ENCODE measurements at places on chromosomes 7 and 10.
A peak's percentile ranks its signal among the peaks of the same experiment; 100 is the strongest.

DNA sequence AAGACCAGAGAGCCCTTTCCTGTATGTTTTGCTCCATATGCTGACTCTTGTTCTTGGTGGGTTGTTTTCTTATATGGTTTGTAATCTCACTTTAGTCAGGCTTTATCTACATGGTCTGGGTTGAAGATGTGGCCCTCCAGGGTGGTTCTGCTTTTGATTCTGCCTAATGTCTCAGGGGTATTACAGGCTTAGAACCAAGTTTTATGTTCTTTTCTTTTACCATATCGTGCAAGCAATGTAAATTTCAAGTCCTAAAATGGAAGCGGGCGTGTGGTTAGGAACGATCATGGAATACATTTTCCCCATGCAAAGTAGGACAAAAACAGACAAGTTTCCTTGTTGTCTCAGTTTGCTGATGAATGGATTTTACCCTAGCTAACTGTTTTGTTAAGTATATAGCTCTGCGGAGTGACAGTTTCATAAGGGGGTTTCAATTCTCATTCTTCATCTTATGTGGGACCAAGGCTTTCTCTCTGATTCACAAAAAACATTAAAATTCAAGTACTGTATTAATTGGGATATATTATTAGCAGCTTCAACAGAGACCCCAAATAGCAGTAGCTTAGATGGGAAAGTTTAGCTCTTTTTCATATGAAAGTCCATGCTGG lies 58.7 kb downstream of the MTURN start:
- no peak for DNase-seq

DNA sequence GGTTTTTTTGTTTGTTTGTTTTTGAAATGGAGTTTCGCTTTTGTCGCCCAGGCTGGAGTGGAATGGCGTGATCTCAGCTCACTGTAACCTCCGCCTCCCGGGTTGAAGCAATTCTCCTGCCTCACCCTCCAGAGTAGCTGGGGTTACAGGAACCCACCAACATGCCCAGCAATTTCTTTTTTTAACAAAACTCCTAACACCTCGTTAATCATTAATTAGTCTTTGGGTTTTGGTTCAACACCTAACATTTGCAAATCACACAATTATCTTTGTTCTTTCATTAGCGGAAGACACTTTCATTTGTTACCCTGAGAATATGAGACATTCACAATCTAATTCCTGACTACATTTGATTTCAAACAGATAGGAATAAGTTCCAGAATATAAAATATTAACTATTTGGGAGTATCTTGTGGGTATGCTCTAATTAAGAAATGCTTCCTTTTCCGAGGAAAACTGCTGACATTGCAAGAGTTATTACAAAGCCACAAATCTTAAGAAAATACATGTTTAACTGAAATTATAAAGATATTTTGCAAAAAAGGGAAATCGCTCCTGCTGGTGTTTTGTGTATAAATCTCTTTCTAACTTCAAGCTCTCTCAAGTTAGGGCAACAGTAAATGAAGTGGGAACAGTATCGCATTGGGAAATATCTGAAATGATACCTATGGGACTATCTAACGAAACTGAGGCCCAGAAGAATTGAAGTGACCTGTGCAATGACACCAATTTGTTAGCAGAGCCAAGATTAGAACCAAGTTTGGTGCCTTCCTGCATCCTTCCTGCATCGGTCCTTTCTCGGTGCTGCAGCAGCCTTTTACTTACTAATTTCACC lies 1.2 kb upstream of the LSM8 start:
- peak; percentile 15 for DNase-seq

DNA sequence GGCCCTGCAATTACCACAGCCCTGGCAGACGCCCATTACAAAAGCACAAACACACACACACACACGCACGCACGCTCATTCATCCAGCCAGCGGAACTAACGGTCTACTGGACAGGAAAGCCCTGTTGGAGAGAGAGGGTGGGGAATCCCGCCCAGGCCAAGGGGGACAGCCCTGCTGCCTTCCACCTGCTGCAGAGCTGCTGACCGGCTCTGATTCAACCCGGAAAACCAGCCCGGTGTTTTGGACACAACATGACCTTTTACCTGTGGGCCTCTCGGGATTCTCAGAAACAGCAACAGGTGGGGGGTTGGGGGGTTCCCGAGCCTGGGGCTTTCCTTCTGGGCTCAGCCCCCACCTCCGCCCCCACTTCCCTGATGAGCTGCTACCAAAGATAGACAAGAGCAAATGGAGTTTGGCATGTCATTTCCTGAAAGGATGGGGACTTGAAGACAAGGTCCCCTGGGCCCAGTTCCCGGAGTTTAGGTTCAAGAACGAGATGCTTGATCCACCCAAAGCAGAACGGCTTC lies 18.5 kb upstream of the SERPINE1 start:
- DNase-seq, result no peak

- DNase-seq, result no peak
These were observed 265.4 kb upstream of the SLC26A5 start for GRCh38 chr7:103711413-103711812.

DNA sequence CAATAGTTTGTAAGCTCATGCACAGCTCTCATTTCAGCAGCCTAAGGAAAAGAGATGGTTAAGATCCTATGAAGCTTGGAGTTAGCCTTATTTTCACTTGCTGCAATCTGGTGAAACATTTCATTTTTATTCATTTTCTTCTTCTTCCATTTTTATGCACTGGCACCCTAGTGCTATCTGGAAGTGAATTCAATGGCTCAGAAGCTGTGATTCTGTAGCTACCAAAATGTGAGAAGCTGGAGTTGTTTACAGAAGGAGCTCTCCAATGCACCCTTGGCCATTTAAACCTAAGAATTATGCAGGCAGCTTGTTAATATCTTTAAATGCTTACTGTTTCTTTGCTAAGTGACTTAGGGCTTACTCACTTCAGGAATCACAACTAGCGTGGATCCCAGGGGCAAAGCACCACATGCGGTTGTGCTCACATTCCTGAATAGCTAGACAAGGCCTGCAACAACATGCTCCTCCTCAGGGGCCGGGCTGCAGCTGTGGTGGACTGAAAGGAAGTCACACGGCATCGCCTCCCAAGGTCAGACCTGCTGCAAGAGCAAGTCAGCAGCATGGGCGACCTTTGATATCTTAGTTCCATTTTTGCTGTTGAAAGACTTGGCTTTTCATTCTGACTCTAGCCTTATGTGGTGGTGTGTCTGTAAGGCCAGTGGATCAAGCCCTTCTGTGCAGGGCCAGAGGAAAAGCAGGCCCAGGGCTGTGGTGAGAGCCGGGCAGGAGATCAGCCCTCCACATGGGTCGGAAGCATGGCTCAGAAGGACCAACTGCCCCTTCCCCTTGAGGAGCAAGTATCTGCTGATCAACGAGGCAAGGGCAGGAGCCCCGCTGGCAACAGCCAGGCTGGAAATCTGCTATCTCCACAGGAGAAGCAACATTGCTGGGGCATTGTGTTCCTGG lies 91.9 kb upstream of the MBL2 start:
- DNase-seq, result no peak

DNA sequence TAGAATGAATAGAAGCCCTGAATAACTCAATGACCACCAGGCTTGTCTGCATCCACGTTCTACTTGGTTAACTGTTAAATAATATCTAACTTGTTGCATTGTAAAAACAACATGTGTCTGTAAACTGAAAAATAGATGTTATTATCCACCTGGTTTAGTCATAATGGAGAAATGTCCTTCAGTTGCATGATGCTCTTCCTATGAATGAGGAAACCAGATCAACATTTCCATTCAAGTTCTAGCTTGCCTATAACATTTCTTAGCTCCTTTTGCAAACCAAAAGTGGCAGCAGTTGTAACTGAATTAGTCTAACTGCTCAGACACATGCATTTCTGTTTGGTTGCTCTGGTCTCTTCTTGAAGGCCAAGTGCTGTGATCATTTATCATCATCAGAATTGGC lies 62.9 kb upstream of the BET1 start:
- DNase-seq, result no peak

- no peak for DNase-seq
These were observed 154.9 kb downstream of the ADRA2A start for GRCh38 chr10:111231779-111232178.

DNA sequence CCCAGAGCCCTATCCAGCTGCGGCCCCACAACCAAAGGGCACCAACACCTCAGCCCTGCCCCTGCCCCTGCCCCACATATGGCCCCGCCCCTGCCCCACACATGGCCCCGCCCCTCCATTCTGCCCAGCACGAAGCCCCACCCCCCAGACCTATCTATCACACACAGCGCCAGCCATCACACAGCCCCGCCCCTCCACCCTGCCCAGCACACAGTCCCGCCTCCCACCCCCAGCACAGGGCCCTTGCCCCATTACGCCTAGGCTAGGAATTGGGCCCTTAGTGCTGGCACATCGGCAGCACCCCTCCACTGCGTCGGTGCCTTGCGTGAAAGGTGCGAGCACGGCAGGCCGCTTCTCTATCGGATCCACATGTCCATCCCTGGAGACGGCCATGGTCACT lies 126.8 kb downstream of the MAD1L1 start:
- DNase-seq, result no peak

DNA sequence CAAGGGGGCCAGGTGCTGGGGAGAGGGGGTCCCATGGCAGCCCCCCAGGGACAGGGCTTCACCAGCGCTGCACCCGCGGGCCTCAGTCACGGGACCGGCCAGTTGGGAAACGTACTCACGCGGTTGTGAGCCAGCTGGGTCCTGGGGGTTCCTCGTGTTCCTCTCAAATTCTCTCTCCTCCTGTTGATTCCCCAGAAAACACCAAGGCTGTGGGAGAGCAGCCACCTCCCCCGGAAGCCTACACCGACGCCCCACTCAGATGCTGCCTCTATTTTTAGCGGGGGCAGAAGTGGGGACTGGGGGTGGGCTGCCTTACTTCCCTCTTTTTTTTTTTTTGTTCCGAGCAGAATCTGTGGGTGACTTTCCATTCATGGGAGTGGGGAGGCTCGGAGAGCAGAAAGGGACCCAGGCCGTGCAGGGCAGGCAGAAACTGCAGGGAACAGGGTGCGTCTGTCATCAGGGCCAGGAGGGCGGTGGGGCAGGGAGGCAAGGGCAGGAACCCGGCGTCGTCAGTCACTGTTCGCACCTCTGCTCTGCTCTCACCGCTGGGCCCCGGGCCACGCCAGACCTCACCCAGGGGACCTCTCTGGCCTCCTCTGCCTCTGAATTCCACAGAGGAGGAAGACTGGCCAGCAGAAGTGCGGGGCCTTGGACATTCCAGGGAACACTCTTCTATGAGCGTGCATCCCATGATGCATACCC lies 63.1 kb downstream of the CARD11 start:
- no peak for DNase-seq

DNA sequence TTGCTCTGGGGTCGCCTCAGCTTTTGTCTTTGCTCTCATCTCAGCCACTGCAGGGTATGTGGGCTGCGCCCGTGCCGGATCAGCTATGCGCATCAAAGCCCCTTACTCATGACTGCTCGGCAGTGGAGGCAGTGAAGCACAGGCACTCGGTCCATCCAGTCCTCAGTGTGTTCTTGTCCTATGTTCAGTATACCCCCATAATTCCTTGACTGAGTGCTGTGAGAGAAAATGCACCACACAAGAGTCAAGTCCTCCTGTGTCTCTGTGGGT lies 27.4 kb downstream of the EPDR1 start:
- DNase-seq, result no peak

- DNase-seq, result no peak
These were observed 17.1 kb upstream of the STK17A start for GRCh38 chr7:43565786-43566185.

DNA sequence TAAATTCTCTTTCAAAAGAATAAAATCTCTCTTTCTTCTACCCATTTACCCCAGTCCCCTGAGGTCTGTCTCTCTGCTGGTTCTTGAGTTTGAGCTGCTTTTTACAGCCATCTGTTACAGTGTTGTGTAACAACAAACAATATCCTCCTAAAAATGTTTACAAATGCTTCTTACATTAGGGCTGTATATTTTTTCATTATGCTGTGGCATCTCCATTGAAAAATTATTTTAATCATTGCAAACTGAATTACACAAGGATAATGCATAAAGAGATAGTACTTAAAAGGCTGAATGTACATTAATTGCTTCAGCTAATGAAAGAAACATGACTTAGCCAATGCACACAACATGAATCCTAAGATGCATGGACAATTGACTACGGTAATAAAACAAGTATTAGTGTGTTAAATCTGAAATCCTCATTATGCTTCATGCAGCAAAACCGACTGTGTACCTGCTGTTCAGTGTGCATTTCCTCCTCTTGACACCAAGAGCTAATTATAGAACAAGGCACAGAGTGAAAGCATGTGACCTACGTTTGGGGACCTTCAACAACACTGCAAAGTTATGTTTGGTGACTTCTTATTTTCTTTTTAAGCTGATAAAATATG lies 181.7 kb upstream of the RHOBTB1 start:
- no peak for DNase-seq

GRCh38 chr10:46222364-46222935 lies 64.3 kb upstream of the ANTXRL start:
- no peak for DNase-seq

GRCh38 chr7:33981671-33982424 lies 76.5 kb downstream of the BMPER start:
- no peak for DNase-seq

GRCh38 chr10:79029478-79030390 lies 39.0 kb upstream of the ZMIZ1 start:
- DNase-seq, result no peak

DNA sequence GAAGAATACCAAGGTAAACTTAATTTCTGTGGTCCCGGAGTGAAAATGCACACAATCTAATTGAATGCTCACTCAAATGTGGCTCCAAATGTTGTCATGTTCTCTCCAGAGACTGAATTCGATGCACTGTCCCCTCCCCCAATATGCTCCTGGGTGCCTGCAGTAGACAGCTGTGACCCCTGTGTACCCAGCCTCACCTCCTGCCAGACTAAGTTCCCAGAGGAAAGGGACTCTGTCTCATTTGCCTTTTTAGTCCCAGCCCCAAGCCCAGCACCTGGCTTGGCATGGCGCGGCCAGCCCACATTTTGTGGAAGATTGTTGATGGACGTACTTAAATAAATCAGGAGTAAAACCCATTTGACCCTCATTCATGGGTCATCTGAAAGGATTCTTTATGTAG lies 21.8 kb upstream of the FIGNL1 start:
- no peak for DNase-seq

DNA sequence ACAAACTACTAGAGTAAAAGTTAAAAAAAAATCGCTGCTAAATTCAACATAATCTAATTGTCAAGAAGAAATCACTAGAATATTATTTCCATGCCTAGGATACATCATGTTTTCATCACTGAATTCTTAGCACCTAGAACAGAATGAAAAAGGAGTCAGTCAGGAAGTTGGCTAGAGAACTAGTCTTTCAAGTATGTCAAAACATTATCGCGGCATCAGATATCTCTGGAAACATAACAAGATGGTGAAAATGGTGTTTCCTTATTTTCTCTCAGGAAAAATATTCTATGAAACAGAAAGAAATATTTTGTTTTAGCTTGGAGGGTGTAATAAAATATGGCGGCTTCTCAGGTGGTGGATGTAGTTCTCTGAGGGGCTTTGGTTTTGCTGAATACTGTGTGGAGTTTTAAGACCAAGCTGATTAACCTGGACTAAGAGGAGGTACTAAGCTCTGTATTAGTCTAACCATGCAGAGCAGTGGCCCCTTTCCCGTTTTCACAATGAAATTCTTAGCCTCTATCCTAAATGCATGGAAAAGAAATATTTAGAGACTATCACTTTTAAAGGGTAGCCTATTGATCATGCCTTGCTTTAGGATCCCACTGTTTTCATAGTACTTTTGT lies 205.6 kb downstream of the MDFIC start:
- no peak for DNase-seq
